ENCODE measurements at places on chromosomes 3 and 15. TPM values are rescaled to one million over a fixed set of nuclear protein-coding genes. Genes with fewer than 3 reads are reported as not detected.

GRCh38 chr3:43870120-43870519 is 179.4 kb downstream of the ABHD5 start:
- peak; percentile 65 for DNase-seq

GRCh38 chr15:85805420-85805819 is 10.7 kb upstream of the KLHL25 start:
- DNase-seq = no peak

DNA sequence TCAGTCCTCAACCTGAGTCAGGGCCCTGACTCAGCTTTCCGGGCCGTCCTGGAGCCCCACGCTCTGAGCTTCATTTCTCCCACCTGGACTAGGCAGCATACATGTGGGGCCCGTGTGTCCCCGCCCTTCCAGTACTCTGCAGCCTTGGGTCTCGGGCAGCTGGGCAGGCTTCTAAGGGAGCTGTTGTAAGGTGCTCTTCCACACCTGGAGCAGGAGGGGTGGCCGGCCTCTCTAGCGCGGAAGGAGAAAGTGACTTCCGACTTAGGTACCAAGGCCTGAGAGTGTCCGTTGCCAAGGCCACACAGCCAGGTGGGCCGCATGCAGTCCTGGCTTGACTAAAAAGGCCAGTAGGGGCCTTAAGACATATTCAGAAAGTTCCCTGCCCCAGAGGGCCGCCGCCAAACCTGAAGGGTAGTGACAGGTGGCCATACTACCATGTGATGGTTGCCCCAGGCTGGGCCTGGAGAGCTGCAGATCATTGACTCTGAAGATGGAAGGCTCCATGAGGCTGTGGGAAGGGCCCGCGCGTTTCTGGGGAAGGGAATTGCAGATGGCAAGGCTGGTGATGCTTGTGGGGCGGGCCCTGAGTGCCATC is 9.4 kb upstream of the SEMA3B start:
- no peak for DNase-seq

The FURIN gene
- total RNA-seq = 122 TPM

- no peak for DNase-seq
Observed at GRCh38 chr3:25870452-25870851, 80.6 kb downstream of the OXSM start.

DNA sequence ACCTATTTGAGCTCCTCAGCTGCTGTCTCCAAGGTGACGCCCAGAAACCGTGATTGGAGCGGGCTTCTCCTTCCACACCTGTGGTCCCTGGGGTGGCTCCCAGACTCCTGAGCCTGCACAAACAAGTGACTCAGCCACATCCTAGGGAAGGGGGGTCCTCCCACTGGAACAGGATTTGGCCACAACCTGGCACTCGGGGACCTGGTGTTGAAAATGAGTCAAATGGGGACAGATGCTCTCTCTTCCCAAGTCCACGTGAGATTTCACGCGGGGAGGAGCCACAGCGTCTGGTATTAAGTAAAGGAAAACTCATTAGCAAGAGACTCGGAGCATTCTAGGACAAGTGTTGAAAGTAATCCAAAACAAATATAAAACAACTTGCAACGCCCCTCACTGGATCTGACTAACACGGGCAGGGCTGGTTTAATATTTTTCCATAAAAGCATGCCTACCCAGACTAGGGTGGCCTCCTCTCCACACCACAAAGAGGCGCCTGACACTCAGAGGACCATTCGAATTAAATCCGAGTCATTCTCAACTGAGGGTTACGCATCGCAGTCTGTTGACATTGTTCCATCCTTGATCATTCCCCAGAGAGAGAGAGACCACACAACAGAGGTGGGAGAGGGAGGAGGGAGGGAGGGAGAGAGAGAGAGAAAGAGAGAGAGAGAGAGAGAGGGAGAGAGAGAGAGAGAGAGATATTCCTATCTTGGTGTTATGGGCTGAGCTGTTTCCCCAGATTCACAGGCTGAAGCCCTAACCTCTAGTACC is 74.4 kb downstream of the MGLL start:
- DNase-seq = peak; percentile 87

Data from astrocyte (in vitro differentiated cells and primary cell).